ENCODE measurements at places on chromosomes 11 and 22. TPM values are rescaled to one million over a fixed set of nuclear protein-coding genes. Genes with fewer than 3 reads are reported as not detected.

GRCh38 chr11:71381781-71382505, 66.2 kb downstream of the DHCR7 start:
- peak; percentile 41 for DNase-seq
- H3K27ac ChIP-seq = no peak overlapping the region
- no peaks in the 10 kb centered on the region for H3K36me3 ChIP-seq
- no peaks in the 10 kb centered on the region for H3K27me3 ChIP-seq
- peaks cover 23% of the 10 kb centered on the region for H3K4me1 ChIP-seq

- no peak for DNase-seq
- no peaks in the 10 kb centered on the region for H3K36me3 ChIP-seq
- no peaks in the 10 kb centered on the region for H3K4me1 ChIP-seq
- H3K4me3 ChIP-seq = no peak overlapping the region
- no peak overlapping the region for H3K27ac ChIP-seq
- H3K27me3 ChIP-seq = no peaks in the 10 kb centered on the region
Observed at GRCh38 chr11:63212742-63213141, 30.7 kb downstream of the SLC22A25 start.

- H3K27me3 ChIP-seq = no peaks in the 10 kb centered on the region
- DNase-seq = no peak
- no peaks in the 10 kb centered on the region for H3K36me3 ChIP-seq
- no peaks in the 10 kb centered on the region for H3K4me1 ChIP-seq
- no peak overlapping the region for H3K4me3 ChIP-seq
- H3K27ac ChIP-seq = no peak overlapping the region
Observed at GRCh38 chr11:112300094-112300786, 39.6 kb upstream of the PLET1 start.

GRCh38 chr11:69515271-69516245, 34.1 kb downstream of the LINC01488 start:
- H3K27me3 ChIP-seq = peaks cover 2% of the 10 kb centered on the region
- no peaks in the 10 kb centered on the region for H3K36me3 ChIP-seq
- H3K4me1 ChIP-seq = no peaks in the 10 kb centered on the region
- DNase-seq = no peak
- H3K27ac ChIP-seq = no peak overlapping the region
- no peak overlapping the region for H3K4me3 ChIP-seq

GRCh38 chr11:129285402-129285786, 90.3 kb upstream of the BARX2 start:
- H3K4me3 ChIP-seq = no peak overlapping the region
- no peaks in the 10 kb centered on the region for H3K4me1 ChIP-seq
- H3K27me3 ChIP-seq = no peaks in the 10 kb centered on the region
- no peak overlapping the region for H3K27ac ChIP-seq

DNA sequence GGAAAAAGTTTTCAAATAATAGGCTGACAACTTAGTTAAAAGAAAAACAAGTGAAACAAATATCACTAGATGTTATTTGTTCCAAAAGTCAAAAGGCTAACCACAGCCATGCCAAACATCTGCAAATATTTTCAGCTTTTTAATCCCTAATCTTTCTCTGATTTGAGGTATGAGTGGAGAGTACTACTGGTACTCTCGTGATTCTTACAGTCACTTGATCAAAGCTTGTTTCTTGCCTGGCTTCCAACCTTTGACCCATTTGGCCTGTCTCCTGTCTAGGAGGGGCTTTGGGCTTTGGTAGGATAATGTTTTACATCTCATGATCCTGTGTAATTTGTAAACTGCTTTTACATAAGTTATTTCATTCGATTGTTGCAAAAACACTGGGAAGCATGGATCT, 301.8 kb upstream of the SORL1-AS1 start:
- H3K36me3 ChIP-seq = no peaks in the 10 kb centered on the region
- no peaks in the 10 kb centered on the region for H3K4me1 ChIP-seq
- DNase-seq = no peak
- no peaks in the 10 kb centered on the region for H3K27me3 ChIP-seq
- no peak overlapping the region for H3K4me3 ChIP-seq

DNA sequence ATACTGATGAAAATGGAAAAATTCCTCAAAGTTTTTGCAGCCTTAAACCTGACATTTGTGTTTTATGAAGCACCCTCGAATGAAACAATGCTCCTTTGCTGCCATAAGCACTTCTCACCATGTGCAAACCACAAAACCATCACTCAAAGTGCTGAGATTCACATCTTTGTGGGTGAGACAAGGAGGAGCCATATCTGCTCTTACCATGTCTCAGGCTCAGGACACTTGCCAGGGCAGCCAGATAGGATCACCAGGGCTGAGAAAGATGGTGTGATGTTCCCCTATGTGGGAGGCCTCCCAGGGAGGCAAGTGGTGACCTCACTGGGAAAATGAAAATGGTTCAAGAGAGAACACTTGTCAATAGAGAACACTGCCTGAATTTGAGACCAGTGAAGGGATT, 120.4 kb downstream of the CCDC34 start:
- no peaks in the 10 kb centered on the region for H3K4me1 ChIP-seq
- H3K4me3 ChIP-seq = no peak overlapping the region
- H3K27me3 ChIP-seq = no peaks in the 10 kb centered on the region
- H3K36me3 ChIP-seq = no peaks in the 10 kb centered on the region
- no peak for DNase-seq

DNA sequence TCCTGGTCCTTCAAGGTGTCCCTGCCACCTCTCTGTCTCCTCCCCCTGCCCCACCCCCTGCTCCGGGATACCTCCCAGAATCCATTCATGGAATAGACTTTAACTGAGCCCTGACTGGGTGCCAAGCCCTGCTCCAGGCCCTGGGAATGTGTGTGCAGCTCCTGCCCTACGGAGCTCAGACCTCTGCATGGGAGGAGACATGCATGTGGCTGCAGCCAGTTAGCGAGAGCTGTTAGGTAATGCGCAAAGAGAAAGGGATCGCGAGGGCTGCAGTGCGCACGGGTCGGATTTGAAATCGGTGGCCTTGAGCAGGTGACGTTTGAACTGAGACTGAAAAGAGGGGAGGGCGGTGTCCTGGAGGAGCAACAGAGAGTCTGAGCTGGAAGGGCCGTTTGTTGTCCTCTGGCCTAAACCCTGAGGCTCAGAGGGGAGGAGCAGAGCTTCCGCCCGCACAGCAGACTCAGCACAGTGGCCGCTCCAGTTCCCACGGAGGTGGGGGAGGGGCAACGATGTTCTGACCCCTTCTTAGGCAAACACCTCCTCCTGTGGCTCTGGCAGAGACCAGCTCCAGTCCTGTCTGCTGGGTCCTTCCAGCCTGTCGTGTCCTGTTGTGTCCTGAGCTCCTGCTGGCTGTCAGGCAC, 19.8 kb upstream of the LRRC10B start:
- H3K4me1 ChIP-seq = no peaks in the 10 kb centered on the region
- no peaks in the 10 kb centered on the region for H3K36me3 ChIP-seq
- no peak for DNase-seq
- H3K4me3 ChIP-seq = no peak overlapping the region
- H3K27ac ChIP-seq = no peak overlapping the region

- no peaks in the 10 kb centered on the region for H3K36me3 ChIP-seq
- no peaks in the 10 kb centered on the region for H3K27me3 ChIP-seq
- DNase-seq = no peak
Observed at GRCh38 chr11:46906609-46907041, 11.7 kb downstream of the LRP4 start.

DNA sequence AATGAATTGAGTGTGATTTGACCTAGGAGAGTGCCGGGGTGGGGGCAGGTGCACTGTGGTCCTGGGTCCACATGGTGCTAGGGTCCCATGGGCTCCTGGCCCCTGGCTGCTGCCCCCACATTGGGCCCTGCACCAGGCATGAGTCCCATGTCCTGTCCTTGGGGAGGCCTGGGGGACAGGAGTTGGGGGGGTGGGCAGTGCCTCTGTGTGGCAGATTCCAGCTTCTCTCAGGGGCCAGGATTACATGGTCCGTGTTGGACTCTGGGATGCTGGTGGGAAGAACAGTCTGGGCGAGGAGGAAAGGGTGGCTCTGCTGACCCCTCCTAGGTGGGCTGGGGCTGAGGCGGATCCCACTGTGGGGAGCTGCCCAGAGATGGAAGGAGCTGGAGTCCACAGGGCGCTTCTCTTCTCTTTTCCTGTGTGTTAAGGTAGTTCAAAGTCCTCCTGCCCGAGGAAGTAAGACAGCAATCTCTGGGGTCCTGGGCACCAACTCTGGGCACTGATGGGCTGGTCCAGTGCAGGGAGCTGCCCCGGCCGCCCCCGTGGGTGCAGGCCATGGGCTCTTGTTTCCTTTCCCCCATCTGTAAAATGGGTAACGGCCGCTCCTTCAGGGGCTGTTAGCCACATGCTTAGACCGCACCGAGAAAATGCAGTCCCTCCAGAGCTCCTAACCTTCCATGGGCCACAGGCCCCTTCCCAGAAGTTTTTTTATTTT, 19.8 kb downstream of the KCNQ1 start:
- DNase-seq = no peak
- H3K27me3 ChIP-seq = no peaks in the 10 kb centered on the region
- no peak overlapping the region for H3K27ac ChIP-seq
- no peak overlapping the region for H3K4me3 ChIP-seq
- no peaks in the 10 kb centered on the region for H3K36me3 ChIP-seq

The BCR gene
- total RNA-seq = 64.7 TPM

The HBD gene
- total RNA-seq = not detected

- no peaks in the 10 kb centered on the region for H3K36me3 ChIP-seq
- no peak overlapping the region for H3K27ac ChIP-seq
- no peaks in the 10 kb centered on the region for H3K4me1 ChIP-seq
- DNase-seq = no peak
- no peak overlapping the region for H3K4me3 ChIP-seq
Observed at GRCh38 chr22:32926600-32926999, 125.1 kb downstream of the TIMP3 start.

The MRGPRF gene
- not detected for total RNA-seq

DNA sequence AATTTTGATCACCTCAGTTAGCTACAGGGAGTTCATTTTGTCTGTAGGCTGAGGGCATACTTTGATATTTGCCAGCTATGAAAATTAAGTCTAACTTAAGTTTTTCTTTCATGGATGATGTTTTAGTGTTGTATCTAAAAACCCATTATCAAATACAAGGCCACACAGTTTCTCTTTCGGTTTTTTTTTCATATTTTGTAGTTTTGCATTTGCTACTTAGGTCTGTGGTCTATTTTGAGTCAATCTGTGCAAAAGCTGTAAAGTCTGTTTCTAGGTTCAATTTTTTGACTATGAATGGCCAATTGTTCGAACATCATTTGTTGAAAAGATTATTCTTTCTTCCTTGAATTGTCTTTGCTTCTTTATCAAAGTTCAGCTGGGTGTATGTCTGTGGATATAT, 895.6 kb upstream of the ANO3 start:
- no peak for DNase-seq
- H3K36me3 ChIP-seq = no peaks in the 10 kb centered on the region
- no peaks in the 10 kb centered on the region for H3K4me1 ChIP-seq
- H3K27me3 ChIP-seq = no peaks in the 10 kb centered on the region
- no peak overlapping the region for H3K27ac ChIP-seq

DNA sequence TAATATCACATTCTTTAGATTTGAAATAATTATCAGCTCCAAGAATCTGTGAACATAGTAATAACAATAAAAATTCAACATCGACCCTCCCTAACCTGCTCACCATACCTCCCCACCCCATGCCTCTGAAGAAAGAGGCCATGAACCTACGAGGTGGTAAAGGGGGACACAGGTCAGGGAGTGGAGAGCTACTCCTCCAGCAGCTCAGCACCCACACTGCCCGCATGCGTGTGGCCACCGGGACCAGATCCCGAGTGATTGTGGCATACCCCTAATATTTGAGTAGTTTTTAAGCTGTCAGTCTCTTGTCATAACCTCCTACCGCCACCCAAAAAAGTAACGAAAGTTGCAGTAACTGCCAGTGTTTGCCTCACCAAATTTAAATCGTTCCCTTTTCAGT, 16.8 kb upstream of the ADSL start:
- no peak for DNase-seq
- peaks cover 2% of the 10 kb centered on the region for H3K36me3 ChIP-seq
- no peaks in the 10 kb centered on the region for H3K27me3 ChIP-seq

DNA sequence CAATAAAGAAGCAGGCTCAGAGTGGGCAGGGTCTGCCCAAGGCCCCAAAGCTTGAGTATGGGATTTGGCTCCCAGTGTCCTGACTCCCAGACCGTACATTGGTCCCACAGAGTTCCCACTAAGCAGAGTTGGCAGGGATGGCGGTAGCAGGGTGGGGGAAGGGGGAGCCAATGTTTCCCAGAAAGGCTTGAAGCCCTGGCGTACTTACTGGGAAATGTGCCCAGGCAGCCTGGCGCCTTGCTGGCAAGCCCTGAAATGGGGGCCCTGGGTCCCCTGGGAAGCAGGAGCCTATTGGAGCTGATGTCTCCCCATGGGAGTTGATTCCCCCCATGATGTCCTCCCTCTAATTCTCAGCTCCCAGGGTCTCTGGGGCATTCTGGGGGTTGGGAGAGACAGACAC, 9.3 kb downstream of the ARHGEF17 start:
- H3K4me3 ChIP-seq = no peak overlapping the region
- no peaks in the 10 kb centered on the region for H3K36me3 ChIP-seq
- no peaks in the 10 kb centered on the region for H3K27me3 ChIP-seq

DNA sequence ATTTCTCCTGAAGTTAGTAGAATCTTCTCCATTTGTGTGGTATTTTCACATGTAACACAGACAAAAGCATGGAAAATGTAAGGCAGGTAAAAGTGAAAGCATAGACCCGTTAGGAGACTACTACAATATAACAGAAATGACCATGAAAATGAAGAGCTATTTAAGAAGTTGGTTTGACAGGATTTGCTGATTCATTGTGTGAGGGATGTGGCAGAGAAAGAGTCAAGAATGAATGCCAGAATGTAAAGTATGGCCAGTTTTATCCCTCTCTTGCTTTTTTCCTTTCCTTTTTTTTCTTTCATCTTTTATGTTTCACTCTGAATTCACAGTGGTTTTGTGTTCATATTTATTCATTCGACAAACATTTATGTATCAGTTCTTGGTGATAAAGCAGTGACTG, 115.9 kb downstream of the ARFGAP2 start:
- no peaks in the 10 kb centered on the region for H3K27me3 ChIP-seq
- H3K4me3 ChIP-seq = no peak overlapping the region

- H3K27me3 ChIP-seq = peaks cover 2% of the 10 kb centered on the region
- no peak for DNase-seq
- H3K36me3 ChIP-seq = no peaks in the 10 kb centered on the region
- H3K27ac ChIP-seq = no peak overlapping the region
- H3K4me3 ChIP-seq = no peak overlapping the region
Observed at GRCh38 chr11:118625976-118626375, 18.6 kb downstream of the PHLDB1 start.

DNA sequence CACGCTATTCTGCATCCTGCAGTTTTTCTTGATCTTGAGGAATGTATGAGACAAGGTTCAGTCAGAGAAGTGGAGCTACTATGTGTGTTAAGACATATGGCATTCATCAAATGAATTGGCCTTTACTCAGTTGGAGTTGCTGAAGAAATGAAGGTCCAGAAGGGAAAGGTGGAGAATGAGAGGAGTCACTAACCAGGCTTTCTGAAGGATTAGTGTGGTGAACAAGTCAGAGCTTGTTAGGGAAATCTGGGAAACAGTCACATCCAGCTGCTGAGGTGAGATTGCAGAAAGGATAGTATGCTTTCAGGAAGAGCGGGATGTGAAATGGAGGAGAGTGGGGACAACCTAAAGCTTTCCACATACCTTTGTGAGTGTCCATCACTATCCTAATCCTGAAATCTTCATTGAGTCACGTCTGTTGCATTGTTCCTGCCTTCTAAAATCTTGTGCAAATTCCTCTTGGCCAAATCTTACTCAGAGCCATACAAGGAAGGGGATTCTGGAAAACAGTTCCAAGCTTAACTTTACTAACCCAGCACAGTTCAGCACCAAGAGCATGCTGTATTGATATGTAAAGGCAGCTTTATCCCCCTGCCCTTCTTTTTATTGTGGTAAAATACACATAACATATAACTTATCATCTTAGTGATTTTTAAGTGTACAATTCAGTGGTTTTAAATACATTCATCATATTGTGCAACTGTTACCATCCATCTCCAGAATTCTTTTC, 11.4 kb upstream of the PITPNB start:
- H3K4me1 ChIP-seq = no peaks in the 10 kb centered on the region
- no peak overlapping the region for H3K4me3 ChIP-seq
- H3K27ac ChIP-seq = no peak overlapping the region
- no peak for DNase-seq
- no peaks in the 10 kb centered on the region for H3K27me3 ChIP-seq
- no peaks in the 10 kb centered on the region for H3K36me3 ChIP-seq

The MS4A6E gene
- total RNA-seq = not detected
